ENCODE measurements at places on chromosomes 4 and X.

DNA sequence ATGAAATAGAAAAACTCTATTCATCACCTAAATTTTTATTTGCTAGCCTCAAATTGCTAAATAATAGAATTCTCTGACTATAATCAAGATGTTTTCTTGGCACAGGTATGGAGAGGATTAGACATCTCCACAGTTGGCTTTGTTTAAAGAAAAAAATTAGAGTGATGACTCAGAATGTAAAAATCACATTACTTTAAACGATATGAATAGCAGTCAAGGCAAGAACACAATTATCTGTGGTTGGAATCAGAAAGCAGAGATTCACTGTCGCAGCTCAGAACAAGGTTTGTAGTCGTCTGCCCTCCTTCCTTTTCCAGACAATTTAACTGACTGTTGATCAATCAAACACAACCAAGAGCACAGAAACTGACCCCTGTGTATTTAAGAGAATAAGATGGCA, 32.2 kb upstream of the CCKAR start:
- no peak for DNase-seq

- DNase-seq: no peak
Observed at GRCh38 chr4:82260632-82261031, 113.2 kb downstream of the HNRNPD start.

DNA sequence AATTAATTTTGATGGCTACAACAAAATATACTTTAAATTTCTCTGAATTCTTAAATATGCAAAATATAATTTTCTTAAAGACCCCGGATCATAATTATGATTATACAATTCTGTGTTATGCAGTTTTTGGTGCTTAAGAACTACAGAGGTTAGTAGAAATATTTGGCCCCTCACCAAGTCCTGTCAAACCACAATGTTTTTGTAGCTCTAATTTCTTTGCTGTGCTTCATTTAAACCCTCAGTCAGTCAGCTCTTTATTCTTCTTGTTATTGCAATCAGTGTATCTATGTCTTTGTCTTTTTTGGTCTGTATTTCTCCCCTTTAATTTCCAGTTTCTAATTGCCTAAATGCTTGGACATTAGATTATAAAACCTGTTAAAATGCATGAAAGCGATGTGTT, 186.1 kb downstream of the CAMK2D start:
- no peak for DNase-seq

DNA sequence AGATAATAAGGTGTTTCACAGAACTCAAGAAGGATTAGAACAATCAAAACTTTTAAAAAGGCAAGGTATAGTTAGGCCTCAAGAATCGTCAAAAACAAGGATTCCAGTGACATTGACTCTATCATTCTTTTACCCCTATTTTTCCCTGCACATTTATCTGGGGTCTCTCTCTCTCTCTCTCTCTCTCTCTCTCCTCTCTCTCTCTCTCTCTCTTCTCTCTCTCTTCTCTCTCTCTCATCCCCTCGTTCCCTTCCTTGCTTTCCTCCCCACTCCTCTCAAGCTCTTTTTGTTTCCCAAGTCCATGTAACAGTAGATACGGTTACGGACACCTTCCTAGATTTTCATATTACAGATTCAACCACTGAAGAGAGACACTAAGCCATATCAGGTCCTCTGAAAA, 3.2 kb upstream of the TMLHE start:
- no peak for DNase-seq

- DNase-seq: no peak
Observed at GRCh38 chrX:38800981-38801845, at the start of gene MID1IP1. TSS of gene MID1IP1 (plus strand) at chrX:38801459. CDS start at chrX:38804947, 3,488 bp downstream.

DNA sequence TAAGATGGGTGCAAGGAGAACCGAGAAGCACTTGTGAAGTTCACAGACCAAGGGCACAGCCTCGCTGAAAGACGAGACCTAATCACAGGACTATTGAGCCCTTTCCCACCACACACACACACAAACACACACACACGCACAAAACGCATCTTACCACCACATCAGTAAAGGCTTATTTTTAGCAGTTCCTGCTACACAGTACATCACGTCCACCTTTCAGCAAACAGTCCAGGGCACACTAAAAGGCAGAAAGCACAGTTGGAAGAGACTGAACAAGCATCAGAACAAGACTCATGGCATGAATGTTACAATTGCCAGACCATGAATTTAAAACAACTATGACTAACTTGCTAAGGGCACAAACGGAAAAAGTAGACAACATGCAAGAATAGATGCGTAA, 83.6 kb upstream of the MAPK10 start:
- no peak for DNase-seq

DNA sequence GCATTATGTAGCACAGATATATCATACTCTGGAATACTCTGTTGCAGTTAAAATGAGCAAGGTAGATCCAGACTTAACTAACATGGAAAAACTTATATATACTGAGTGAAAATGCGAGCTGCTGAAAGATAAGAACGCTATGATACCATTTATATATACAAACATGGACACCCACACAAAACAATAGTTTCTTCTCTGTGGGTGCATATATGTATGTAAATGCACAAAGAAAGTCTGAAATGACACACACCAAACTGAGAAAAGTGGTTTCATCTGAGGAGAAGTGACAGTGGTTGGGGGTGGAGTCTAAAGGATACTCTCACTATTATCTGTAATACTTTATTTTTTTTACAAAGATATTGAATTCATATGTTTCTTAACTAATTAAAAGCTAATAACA, 12.2 kb upstream of the FGF2 start:
- no peak for DNase-seq

DNA sequence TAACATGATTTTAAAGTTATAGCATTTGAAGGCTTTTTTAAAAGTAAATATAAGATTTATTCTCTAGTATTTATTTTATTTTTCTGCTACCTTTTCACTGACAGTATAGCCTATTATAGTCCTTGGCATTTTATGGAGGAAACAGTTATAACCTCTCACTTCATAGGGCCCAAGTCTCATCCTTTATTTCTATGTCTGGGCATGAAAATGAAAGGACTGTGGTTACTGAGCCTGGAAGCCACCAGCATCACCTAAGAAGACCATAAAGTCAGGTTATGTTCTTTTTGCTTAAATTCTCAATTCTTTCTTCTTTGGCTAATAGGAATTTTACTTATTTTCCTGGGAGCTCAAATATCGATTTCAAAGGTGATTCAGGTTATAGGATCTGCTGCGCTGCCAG, 494.7 kb upstream of the TECRL start:
- no peak for DNase-seq
